ENCODE measurements at places on chromosomes 7 and 10. TPM values are rescaled to one million over a fixed set of nuclear protein-coding genes. Genes with fewer than 3 reads are reported as not detected.

DNA sequence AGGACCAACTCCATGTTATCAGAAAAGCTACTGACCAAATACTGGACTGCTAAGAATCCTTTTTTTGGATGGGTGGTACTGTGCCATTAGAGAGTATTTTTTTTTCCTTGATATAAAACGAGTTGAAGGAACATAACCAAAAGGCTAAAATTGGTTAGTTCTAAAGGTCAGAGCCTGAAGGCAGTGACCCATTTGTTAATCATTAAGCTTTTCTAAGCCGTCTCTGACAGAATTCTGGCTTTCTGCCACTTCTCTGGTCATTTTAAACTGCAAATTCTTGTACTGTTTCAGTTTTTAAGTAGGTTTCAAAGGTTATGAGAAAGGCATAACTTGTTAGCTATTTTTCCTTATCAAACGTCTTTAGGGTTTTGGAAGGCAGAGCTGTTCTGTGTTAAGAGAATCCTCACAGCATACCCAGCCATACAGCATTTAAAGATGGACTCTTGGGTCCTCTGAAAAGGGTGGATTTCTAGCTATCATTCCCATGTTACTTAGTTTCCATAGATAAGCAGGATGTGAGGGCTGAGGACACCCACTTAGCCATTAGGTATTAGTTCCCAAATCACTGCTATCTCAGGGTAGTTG lies 196.8 kb downstream of the RNLS start:
- no peaks in the 10 kb centered on the region for H3K27me3 ChIP-seq
- H3K36me3 ChIP-seq, result peaks cover 25% of the 10 kb centered on the region
- H3K4me1 ChIP-seq, result peaks cover 13% of the 10 kb centered on the region
- no peak for DNase-seq
- H3K4me3 ChIP-seq, result no peak overlapping the region

DNA sequence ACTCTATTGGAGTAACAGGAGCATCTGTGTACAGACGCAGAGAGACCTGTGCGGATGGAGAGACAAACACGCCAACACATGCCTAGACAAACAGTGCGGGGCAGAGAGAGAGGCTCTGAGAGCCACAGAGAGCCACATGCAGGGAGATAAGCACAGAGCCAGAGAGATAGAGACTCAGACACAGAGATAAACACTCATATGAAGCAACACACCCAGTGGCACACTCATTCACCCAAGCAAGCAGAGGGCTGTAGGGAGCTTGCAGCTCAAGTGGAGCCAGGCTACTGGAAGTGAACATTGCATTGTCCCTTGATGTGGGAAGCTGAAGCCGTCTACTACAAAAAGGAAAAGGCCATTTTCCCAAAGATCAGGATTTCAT lies 46.6 kb upstream of the PODXL start:
- no peak overlapping the region for H3K4me3 ChIP-seq
- DNase-seq, result no peak
- H3K4me1 ChIP-seq, result no peaks in the 10 kb centered on the region
- H3K27me3 ChIP-seq, result peaks cover 14% of the 10 kb centered on the region
- no peaks in the 10 kb centered on the region for H3K36me3 ChIP-seq
- H3K27ac ChIP-seq, result no peak overlapping the region

- H3K27me3 ChIP-seq, result no peaks in the 10 kb centered on the region
- DNase-seq, result peak; percentile 40
- peaks cover 24% of the 10 kb centered on the region for H3K4me1 ChIP-seq
- peak overlapping the region; percentile 71 for H3K27ac ChIP-seq
- H3K36me3 ChIP-seq, result peaks cover 2% of the 10 kb centered on the region
- peak overlapping the region; percentile 74 for H3K4me3 ChIP-seq
These were observed 496 bp downstream of the BRI3 start for GRCh38 chr7:98281757-98282606.

DNA sequence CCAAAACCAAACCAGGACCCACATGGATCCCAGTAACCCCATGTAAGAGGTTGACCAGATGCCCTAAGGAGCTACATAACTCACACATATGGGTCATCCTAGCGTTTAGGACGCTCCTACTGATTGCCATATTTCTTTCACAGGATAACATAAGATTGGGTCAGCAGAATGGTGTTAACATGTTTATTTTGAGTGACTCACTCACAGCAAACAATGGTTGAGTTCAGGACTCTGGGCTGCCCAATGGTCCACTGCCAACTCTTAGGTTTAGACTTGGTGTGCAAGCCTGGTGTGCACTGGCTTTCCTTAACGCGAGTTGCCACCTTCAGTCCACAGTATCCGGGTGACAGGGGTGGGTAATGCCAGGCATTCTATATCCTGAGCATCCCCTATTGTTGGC lies 211.5 kb downstream of the GPAM start:
- H3K27me3 ChIP-seq, result no peaks in the 10 kb centered on the region
- no peak overlapping the region for H3K4me3 ChIP-seq
- no peaks in the 10 kb centered on the region for H3K4me1 ChIP-seq
- DNase-seq, result no peak

DNA sequence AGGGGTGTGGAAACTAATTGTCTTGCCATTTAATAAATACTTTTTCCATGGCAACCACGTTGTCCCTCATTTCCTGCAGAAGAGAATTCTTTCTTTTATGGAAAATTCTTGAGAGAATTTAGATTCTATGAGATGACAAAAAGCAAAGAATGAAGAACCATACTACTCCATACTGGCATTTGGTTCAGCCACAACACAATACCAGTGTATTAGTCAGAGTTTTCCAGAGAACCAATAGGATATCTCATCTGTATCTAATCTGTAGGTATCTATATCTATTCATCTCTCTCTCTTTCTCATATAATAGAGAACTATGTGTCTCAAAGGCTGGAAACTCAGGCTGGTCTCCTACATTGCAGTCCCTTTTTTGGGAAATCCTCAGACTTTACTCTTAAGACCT lies 44.6 kb upstream of the NAMPT start:
- no peak overlapping the region for H3K4me3 ChIP-seq
- no peak for DNase-seq
- no peaks in the 10 kb centered on the region for H3K36me3 ChIP-seq
- no peaks in the 10 kb centered on the region for H3K4me1 ChIP-seq
- no peaks in the 10 kb centered on the region for H3K27me3 ChIP-seq

DNA sequence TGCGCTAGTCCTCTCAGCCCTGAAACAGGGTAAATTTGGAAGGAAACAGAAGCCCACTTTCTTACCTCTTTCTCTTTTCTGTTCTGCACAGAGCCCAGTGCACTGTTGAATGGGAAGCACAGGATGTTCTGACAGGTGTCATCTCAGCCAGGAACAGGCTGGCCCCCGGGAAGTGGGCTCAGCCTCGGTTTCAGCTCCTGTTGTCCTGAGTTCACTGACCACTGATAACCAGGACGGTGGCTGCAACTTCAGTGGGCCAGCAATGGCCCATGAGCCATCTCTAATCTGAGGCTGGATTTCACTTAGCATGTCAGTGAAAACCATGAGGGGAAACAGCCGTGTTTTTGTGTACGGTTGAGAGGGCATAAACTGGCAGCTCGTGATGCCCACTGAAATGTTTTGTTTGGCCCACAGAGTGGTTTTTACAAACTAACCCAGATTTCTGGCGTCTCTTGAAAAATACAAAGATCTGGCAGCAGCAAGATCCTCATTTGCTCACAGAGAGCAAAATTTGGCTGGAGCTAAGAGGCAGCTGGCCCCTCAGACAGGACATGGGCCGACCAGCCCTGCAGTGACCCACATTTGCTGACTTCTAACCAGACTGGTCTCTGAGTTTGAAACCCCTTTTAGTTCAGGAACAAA lies 455.9 kb downstream of the PAXIP1 start:
- no peak overlapping the region for H3K4me3 ChIP-seq
- no peaks in the 10 kb centered on the region for H3K36me3 ChIP-seq
- no peak overlapping the region for H3K27ac ChIP-seq
- H3K4me1 ChIP-seq, result no peaks in the 10 kb centered on the region
- no peak for DNase-seq

DNA sequence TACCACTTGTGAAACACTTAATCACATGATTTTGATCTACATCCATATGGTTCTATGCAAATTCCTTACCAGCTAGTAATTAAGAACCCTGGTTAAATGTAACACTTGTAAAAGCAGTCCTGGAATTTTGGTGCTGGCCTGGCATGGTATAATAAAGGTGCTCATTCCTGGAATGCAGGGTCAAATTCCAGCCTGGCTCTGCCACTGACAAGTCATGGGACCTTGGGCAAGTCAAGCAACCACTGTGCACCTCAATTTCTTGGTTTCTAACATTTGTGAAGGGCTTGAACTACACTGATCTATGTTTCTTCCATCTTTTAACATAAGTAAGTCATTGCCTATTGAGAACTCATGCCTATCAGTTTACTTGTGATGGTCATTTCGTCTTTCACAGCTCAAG lies 91.9 kb upstream of the PIK3CG start:
- H3K4me1 ChIP-seq, result peaks cover 3% of the 10 kb centered on the region
- no peak overlapping the region for H3K4me3 ChIP-seq
- DNase-seq, result no peak
- no peaks in the 10 kb centered on the region for H3K36me3 ChIP-seq
- H3K27me3 ChIP-seq, result no peaks in the 10 kb centered on the region

GRCh38 chr10:132413226-132414205 lies 16.5 kb downstream of the PWWP2B start:
- H3K27me3 ChIP-seq, result no peaks in the 10 kb centered on the region
- H3K27ac ChIP-seq, result no peak overlapping the region
- H3K4me3 ChIP-seq, result no peak overlapping the region
- H3K36me3 ChIP-seq, result peaks cover 4% of the 10 kb centered on the region
- DNase-seq, result no peak

DNA sequence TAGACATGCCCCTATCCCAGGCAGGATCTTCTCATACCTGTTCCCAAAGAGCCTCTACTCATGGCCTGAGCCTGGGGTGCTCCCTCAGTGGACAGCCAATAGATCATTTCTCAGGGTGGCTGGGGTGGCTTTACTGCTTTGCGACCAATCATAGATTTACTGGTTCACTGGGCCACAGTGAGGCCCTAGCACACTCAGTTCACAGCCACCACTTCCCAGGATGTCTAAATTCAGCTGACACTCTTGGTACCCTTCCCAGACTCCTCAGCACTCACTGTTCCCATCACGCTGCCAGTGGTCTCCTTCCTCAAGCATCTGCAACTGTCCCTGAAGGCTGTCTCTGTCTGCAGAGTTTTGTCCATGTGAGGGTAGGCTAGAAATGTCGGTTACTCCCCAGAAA lies 50.6 kb downstream of the ARHGAP22 start:
- H3K36me3 ChIP-seq, result no peaks in the 10 kb centered on the region
- H3K27ac ChIP-seq, result no peak overlapping the region
- DNase-seq, result no peak
- no peaks in the 10 kb centered on the region for H3K4me1 ChIP-seq
- no peak overlapping the region for H3K4me3 ChIP-seq

GRCh38 chr10:129756912-129757901 lies 206.9 kb downstream of the EBF3 start:
- peak overlapping the region; percentile 44 for H3K27ac ChIP-seq
- DNase-seq, result peak; percentile 13
- peaks cover 8% of the 10 kb centered on the region for H3K4me1 ChIP-seq
- no peaks in the 10 kb centered on the region for H3K27me3 ChIP-seq
- peak overlapping the region; percentile 54 for H3K4me3 ChIP-seq

- H3K4me3 ChIP-seq, result peak overlapping the region; percentile 10
- peaks cover 6% of the 10 kb centered on the region for H3K4me1 ChIP-seq
- no peak for DNase-seq
- H3K27ac ChIP-seq, result no peak overlapping the region
These were observed 753 bp downstream of the CAMK2B start for GRCh38 chr7:44324481-44325200.

- H3K27me3 ChIP-seq, result no peaks in the 10 kb centered on the region
- H3K27ac ChIP-seq, result peak overlapping the region; percentile 44
- H3K36me3 ChIP-seq, result peaks cover 6% of the 10 kb centered on the region
- H3K4me1 ChIP-seq, result peaks cover 42% of the 10 kb centered on the region
- DNase-seq, result no peak
These were observed 79.1 kb upstream of the PPIF start for GRCh38 chr10:79268161-79268601.

GRCh38 chr7:4021413-4021812 lies 660.7 kb upstream of the FOXK1 start:
- no peaks in the 10 kb centered on the region for H3K36me3 ChIP-seq
- no peaks in the 10 kb centered on the region for H3K4me1 ChIP-seq
- H3K27me3 ChIP-seq, result no peaks in the 10 kb centered on the region
- H3K4me3 ChIP-seq, result no peak overlapping the region

DNA sequence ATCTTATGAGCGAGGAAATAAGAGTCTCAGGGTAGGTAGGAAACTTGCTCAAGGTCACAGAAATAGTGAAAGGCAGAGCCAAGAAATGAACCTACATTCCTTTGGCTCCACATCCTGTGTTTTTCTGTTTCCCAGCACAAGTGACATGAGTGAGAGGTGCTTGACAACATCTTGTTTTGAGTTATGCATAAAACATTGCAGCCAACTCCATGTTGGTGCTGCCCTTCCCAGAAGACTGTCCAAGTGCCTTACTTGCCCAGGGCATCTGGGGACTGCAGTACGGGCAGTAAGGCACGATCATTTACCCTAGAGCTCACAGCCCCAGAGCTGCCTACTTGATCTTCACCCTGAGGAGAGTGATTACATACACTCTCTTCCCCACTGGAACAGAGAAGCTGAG lies 148.8 kb downstream of the NOC3L start:
- no peak overlapping the region for H3K4me3 ChIP-seq
- H3K4me1 ChIP-seq, result no peaks in the 10 kb centered on the region
- H3K27ac ChIP-seq, result no peak overlapping the region
- H3K36me3 ChIP-seq, result no peaks in the 10 kb centered on the region
- DNase-seq, result no peak
- peaks cover 2% of the 10 kb centered on the region for H3K27me3 ChIP-seq

GRCh38 chr7:141956084-141956483 lies 9.3 kb upstream of the CLEC5A start:
- H3K4me3 ChIP-seq, result no peak overlapping the region
- no peak for DNase-seq
- no peaks in the 10 kb centered on the region for H3K27me3 ChIP-seq
- H3K4me1 ChIP-seq, result no peaks in the 10 kb centered on the region

DNA sequence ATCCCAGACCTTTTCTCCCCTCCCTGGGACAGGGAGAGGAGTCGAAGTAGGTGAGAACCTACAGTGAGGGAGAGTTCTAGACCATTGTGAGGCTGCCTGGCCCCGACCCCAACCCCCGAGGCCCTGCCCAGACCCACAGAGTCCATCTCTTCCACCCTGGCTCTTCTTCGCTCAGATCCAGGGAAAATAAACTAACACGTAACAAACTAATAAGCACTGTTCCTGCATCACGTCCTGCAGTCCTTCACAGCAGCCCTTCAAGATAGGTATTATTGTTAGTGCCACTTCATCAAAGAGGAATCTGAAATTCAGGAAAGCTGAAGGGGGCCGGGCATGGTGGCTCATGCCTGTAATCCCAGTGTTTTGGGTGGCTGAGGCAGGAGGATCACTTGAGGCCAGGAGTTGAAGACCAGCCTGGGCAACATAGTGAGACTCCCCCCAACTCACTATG lies at the start of gene SPACDR:
TSS of gene SPACDR (minus strand) at position 51 of the 451 bp plus-strand sequence. CDS start 235 bp downstream, outside the sequence.
- H3K4me1 ChIP-seq, result peaks cover 2% of the 10 kb centered on the region
- no peaks in the 10 kb centered on the region for H3K27me3 ChIP-seq
- DNase-seq, result no peak
- H3K27ac ChIP-seq, result no peak within 1 kb of the TSS
- H3K4me3 ChIP-seq, result no peak within 1 kb of the TSS
- H3K36me3 ChIP-seq, result peaks cover 32% of the 10 kb centered on the region

Gene SPDYE9
- total RNA-seq, result not detected

Gene CDK14
- total RNA-seq, result not detected

Gene C10orf67
- not detected for total RNA-seq

Gene DRGX
- not detected for total RNA-seq

Gene TMEM270
- not detected for total RNA-seq

Gene ANK3
- total RNA-seq, result 4.5 TPM

Gene XPNPEP1
- total RNA-seq, result 106 TPM

All from activated CD8-positive, alpha-beta T cell treated with anti-CD3 and anti-CD28 coated beads, Interleukin-2, amount 10 ng/mL, durations not matched to agents 7 days and 5 days (primary cell).